Pons (tissue), 1 donor: ENCODE measurements at places on chromosomes 12 and 14.

- DNase-seq, result no peak
Observed at GRCh38 chr14:45491914-45492313, 238.9 kb upstream of the MIS18BP1 start.

DNA sequence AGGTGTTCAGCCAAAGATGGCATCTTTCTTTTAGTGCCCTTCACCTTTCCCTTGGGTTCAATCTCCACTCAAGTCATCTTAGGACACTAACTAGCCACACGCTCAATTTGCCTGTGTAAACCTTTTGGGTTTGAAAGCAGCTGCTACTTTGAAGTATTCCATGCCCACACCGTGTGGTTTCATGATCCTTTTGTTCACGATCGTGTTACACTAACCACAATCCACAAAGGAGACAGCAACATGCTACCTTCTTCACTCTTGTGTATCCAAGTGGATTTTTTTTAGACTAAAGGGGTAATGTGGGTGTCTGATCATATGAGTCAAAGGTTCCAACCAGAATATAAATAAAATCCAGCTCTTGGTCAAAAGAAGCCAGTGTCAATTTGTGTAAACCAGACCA is 122.7 kb upstream of the FAR2 start:
- DNase-seq, result no peak

- DNase-seq, result no peak
Observed at GRCh38 chr14:87169362-87169761, 823.6 kb downstream of the GALC start.

- DNase-seq, result no peak
Observed at GRCh38 chr12:93918900-93919299, 229.5 kb upstream of the PLXNC1 start.

DNA sequence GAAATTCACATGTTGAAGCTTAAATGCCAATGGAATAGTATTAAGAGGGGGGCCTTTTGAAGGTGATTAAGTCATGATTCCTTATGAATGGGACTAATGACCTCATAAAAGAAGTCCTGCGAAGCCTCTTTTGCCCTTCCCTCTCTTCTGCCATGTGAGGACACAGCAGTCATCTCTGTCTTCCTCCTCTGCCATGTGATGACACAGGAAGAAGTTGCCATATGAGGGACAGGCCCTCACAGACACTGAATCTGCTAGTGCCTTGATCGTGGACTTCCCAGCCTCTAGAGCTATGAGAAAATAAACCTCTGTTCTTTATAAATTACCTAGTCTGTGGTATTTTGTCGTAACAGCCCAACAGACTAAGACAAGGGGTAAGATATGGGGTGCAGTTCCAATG is 100.7 kb downstream of the VCPKMT start:
- no peak for DNase-seq

GRCh38 chr12:115094163-115094816 is 410.3 kb upstream of the TBX3 start:
- DNase-seq, result no peak

GRCh38 chr14:101705733-101706508 is 55.6 kb upstream of the PPP2R5C start:
- DNase-seq, result peak; percentile 8

DNA sequence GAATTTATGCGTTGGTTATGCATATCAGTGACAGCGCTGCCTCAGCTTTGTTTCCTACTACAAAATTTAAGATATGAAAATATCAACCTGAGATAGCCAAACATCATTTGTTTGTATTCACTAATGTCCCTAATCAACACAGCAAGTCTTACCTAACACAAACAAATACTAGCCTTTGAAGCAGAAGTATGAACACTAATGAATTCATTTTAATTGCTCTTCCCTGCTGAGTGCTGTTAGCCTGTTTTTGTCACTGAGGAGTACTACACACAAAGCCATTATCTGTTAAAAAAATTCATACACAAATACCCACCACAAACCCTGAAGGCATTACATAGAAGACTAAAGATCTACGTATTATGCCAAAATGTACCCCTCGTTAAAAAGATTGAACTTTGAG is 150.8 kb downstream of the HELB start:
- DNase-seq, result no peak
